ENCODE measurements at places on chromosomes 7 and 10.

- DNase-seq, result no peak
Measured at GRCh38 chr10:77431209-77431611, 206.4 kb downstream of the KCNMA1 start.

DNA sequence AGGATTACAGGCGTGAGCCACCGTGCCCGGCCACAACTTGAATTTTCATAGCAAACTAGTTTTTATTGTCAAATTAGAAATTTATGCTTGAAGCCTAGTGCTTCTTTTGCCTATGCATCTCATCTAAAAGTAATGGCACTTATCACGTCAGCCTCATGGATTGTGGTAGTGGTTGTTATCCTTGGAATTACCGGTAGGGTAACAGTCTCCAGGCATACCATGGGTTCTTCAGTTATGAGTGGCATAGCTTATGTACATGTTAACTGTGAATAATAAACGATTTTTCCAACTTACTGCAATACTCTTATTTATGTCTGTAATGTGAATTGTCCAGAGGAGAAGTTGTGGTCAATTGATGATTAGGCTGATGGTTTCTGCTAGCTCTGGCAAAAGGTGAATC lies 63.1 kb downstream of the BMPR1A start:
- DNase-seq, result no peak

GRCh38 chr10:52108236-52108635 lies 205.8 kb upstream of the DKK1 start:
- DNase-seq, result no peak

DNA sequence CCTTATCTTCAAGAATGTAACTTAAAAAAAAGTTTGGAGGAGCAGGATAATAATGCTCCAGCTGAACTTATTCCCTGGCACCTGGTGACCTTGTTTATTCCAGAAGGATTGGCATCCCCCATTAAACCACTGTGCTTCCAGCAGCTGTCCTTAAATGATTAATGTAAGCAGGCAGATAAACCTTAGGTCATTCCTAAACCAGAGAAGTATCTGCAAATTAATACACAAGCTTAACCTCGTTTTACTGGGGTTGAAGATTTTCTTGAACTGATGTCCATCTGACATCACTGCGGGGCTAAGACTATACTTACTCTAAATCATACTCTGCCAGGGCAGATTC lies 116.1 kb upstream of the PALS2 start:
- DNase-seq, result no peak

DNA sequence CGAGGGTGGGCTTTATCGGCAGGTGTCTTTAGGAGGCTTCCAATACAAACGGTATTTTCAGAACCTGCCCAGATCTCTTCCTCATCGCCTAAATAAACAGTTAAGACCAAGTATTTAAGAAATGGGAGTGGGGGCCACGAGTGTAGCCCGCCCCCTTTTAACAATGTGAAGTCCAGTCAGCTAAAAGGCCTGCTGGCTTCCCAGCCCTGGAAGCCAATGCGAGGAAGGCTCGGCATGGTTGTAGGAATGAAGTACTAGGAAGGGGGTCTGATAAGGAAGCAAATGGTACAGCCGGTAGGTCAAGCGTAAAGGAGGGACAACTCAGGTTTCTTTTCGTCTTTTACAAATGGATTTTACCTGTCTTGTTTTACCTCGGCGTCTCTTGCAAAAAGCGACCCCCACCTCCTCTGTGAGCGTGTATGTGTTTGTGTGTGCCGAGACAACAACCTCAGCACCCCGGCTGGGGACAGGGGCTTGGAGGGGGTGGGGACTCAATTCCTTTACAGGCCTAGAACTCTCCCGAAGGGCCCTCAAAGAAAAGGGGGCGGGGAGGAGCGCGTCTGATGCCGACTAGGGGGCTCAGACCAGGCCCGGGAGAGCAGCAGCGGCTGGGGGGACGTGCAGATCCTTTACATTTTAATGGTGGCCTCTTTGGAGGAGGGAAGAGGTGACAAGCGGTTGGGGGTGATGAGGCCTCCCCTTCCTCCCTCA lies 147.6 kb downstream of the GPR85 start:
- DNase-seq, result peak; percentile 13

DNA sequence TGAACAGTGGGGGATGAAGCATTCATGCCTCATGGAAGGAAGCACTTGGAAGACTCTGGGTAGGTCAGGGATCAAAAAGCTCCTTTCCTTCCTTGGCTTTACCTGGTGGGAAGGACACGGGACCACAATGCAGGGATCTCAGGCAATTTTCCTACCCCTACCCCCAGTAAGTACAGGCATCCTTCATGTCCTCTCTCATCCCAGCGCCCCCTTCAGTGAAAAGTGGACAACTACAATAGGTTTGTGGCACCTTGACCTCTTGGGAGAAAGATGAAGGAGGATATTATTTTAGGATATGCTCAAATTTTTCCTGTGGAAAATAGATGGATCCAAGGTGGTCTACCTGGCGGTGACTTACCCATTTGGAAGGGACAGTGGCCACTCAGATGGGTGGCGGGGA lies 16.5 kb downstream of the AFAP1L2 start:
- DNase-seq, result no peak

DNA sequence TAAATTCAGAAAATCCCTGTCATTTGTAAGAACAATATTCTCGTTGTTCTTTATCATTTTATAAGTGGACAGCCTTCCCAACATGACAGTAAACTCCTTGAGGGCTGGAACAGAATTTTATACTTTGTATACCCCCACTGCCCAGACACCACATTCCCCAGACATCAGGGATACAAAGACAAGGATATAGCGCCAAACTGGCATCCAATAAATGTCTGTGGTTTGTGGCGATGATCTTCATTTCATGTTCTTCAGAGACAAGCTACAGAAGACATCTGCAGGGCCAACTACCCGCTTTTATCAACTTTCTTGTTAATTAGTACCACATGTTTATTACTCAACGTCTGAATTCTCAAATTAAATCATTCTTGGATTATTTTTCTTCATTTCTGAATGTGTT lies 155.9 kb downstream of the ATE1 start:
- no peak for DNase-seq

DNA sequence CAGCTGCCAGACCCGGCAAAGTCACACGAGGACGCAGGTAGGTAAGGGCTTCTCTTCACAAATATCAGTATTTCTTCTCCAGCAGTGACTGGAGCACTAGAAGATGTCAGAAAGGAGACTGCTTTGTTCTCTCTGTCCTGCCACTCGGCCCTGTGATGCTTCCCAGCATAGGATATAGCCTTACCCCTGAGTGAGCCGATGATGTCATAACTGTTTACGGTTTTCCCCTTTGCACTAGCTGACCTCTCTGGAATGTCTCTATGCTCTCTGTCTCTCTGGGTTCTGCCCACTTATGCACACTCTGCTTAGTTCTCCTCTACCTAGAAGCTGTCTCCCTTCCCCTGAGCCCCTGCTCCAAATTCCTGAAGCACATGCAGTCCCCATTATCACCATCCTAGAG lies 167.5 kb upstream of the PODXL start:
- no peak for DNase-seq

DNA sequence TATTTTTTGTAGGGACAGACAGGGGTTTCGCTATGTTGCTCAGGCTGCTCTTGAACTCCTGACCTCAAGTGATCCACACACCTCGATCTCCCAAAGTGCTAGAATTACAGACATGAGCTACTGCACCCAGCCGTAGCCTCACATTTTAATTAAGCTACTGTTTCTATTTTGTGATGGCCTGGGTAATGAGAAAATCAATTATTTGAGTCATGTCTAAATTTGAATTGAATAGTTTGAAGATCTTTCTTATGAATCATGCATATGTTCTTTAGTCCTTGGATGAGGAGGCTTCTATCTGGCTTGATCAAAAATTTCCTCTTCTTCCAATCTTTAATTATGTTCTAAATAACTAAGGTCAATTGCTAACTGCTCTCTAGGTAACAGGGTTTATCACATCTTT lies 175.0 kb downstream of the REEP3 start:
- DNase-seq, result no peak

- no peak for DNase-seq
Measured at GRCh38 chr7:15667991-15668390, 18.5 kb downstream of the MEOX2 start.

DNA sequence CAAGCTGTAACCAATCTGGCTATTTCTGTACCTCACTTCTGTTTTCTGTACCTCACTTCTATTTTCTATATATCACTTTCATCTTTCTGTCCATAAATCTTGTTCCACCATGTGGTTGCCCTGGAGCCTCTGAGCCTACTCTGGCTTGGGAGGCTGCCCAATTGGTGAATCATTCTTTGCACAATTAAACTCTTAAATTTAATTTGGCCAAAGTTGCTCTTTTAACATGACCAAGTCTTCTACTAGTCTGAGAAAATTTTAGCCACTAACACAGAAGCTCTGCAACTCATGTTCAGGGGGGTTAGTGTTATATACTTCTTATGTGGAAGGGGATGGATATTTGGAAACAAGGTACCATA lies 503.5 kb downstream of the KIF20B start:
- DNase-seq, result no peak

GRCh38 chr10:72626444-72626754 lies 520 bp upstream of the MICU1 start:
- no peak for DNase-seq

DNA sequence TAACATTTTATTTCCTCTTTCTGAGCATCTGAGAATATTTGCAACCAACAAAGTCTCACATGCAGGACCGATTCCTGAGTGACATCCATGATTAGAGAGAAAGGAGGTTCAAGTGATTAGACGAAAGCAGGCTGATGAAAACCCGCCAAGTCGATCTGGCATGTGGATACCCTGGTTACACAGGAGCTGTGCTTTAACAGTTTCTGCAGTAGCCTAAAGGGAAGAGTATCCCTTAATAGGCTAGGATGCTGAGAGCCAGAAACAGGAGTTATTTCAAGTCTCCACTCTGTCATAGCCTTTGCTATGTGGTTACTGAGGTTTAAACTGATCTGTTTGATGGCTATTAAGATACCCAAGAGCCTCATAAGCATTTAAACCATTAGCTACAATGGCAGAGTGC lies 82.5 kb downstream of the PRKCQ start:
- no peak for DNase-seq

GRCh38 chr10:7045891-7046599 lies 364.8 kb downstream of the SFMBT2 start:
- no peak for DNase-seq

- DNase-seq, result no peak
Measured at GRCh38 chr10:99115703-99116102, 119.9 kb downstream of the HPSE2 start.

GRCh38 chr10:97069576-97070362 lies 116.0 kb downstream of the SLIT1 start:
- no peak for DNase-seq

DNA sequence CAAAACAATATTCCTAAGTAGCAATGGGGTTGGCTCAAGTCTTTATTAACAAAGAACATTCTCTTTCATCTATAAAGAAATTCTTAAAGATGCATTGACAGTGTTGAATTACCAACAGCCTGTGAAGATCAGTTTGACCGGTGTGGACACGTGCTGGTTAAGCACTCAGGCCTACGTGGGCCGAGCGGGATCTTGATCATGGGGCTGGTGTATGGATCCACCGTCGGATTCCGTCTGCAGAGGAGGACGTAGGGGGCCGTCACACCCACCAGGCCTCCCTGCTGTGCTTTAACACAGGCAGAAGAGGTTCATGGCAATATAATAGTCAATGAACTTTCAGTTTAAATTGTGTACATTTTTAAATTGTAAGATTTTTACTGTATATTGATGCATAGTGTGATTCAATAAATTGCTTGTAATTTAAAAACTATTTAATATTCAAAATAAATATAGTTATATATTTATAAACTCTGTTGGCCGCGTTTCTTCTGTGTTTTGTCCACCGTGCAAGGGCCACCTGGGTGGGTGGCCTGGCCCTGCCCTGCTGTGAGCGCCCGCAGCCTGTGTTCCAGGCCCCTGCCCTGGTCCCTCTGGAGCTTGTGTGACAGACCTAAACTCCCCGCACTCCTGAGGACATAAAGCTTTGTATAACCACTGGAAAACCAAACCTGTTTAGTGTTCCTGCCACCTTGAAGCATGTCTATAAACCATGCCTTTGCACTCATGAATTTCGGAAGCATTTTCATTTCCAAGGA lies 1.9 kb upstream of the BHLHA15 start:
- no peak for DNase-seq

DNA sequence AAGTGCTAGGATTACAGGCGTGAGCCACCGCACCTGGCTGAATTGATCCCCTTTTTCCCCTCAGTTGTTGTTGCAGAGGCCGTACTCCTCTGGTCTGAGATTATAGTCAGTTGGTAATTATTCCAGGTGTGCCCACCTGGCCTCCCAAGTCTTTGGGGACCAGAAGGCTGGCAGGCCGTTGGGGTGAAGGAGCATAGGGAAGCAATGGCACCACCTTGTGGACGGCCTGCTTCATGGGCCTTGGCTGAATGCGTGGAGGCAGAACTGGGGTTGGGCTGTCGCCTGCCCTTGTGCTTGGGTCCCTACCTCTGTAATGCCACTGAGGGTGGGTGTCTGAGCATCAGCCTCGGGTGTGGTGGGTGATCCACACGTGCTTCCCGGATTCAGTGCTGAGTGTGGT lies 125.7 kb downstream of the RGS10 start:
- peak; percentile 7 for DNase-seq

Measured in amniotic stem cell (primary cell).